ENCODE measurements at places on chromosomes 7 and 10. TPM values are rescaled to one million over a fixed set of nuclear protein-coding genes. Genes with fewer than 3 reads are reported as not detected.

WEE2 gene
- total RNA-seq, result not detected

C7orf33 gene
- not detected for total RNA-seq

ZNF365 gene
- total RNA-seq, result not detected

BLNK gene
- not detected for total RNA-seq

ASAH2 gene
- 4.2 TPM for total RNA-seq

GLI3 gene
- total RNA-seq, result 0.15 TPM

IGF2BP3 gene
- 1.3 TPM for total RNA-seq

NUTM2E gene
- total RNA-seq, result not detected

LIPM gene
- total RNA-seq, result not detected

Measured in activated CD8-positive, alpha-beta memory T cell treated with anti-CD3 and anti-CD28 coated beads, Interleukin-2, amount 10 ng/mL, durations not matched to agents 7 days and 5 days (primary cell).